ENCODE measurements at places on chromosomes 5 and 9.

DNA sequence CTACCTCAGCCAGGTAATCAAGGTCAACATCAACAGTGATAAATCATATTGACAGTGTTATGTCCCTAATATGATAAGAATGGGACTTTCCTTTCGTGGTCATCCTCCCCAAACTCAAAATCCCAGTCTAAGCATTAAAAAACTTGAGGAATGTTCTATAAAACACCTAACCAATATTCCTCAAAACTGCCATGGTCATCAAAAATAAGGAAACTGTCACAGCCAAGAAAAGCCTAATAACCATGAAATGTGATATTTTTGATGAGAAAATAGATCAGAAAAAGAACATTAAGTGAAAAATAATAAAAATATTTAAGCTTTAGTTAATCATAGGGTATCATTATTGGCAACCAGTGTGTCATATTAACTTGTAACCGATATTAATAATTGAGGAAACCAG is 232.1 kb upstream of the ATP10B start:
- no peak for DNase-seq

DNA sequence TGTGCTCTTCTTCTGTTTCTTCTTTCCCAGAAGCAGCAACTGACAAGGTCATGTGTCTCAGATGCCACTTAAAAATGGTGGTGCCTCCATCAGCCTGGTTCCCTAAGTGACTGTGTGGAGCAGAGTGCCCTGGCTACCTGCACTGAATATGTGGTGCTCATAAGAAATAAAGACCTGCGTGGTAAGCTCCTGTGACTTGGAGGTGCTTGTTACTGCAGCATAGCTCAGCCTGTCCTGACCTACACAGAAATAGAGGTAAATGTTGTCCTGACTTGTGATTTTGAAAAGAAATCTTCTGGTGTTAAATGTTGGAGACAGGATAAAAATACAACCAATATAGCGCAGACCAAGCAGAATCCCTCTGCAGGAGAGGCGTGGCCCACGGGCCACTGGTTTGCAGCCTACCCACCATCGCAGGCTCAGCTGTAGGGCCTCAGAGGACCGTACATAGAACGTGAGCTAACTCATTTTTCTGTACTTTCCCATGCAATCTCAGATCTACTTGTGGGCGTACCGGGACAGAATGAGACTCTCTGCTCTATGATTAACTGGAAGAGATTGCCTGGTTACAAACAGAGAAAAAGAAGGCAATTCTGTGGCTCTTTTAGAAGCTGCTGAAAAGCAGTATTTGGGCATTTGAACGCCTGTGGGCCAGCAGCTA is 79.4 kb upstream of the UNC5A start:
- DNase-seq: no peak

GRCh38 chr5:135955525-135955924 is 742 bp upstream of the LECT2 start:
- DNase-seq: no peak

- DNase-seq: no peak
These were observed 129.4 kb upstream of the BASP1 start for GRCh38 chr5:17088051-17088450.

- peak; percentile 52 for DNase-seq
These were observed 5.2 kb upstream of the IRF1 start for GRCh38 chr5:132495667-132496190.

DNA sequence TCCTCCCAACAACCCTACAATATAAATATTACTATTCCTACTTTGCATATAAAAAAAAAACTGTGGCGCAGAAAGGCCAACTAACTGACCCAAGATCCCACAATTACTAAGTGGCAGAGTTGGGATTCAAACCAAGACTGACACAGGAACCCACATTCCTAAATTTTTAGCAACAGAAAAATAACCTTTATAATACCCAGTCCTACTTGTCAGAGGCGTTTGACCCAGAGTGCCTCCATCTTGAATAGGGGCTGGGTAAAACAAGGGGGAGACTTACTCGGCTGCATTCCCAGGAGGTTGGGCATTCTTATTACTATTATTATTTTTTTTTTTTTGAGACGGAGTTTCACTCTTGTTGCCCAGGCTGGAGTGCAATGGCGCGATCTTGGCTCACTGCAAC is 2.0 kb upstream of the SLC30A5 start:
- DNase-seq: no peak

- no peak for DNase-seq
These were observed 115.3 kb downstream of the NREP start for GRCh38 chr5:111641533-111642233.

- DNase-seq: no peak
These were observed 161.5 kb upstream of the NR4A3 start for GRCh38 chr9:99660191-99660636.

DNA sequence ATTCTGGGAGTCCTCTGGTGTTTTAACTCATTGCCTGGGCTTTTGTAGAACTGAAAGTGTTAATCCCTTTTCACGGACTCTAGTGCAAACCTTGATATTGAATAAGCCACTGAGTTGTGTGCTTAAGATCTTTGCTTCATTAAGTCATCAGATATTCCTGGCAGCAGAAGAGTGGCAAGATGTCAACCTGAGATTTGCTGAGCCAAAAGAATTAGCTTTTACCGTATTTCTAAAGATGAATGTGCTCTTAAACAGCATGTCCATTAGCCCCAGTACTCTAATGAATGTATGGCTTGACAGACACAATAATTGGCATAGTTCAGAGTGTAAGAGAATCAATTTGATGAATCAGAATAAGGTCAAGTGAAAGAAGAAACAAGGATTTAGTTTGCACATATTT is 87.2 kb upstream of the CDH6 start:
- DNase-seq: no peak

DNA sequence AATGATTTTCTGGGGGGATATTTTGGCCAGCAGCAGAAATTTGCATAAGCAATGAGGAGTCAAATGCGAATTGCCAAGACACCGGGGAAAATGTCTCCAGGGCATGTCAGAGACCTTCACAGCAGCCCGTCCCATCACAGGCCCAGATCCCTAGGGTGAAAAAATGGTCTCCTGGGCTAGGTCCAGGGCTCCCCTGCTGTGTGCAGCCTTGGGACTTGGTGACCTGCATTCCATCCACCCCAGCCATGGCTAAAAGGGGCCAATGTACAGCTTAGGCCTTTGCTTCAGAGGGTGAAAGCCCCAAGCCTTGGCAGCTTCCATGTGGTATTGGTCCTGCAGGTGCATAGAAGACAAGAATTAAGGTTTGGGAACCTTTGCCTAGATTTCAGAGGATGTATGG is 534.5 kb upstream of the MEF2C start:
- DNase-seq: no peak

- DNase-seq: no peak
These were observed 1.6 kb downstream of the LMX1B start for GRCh38 chr9:126615245-126615790.

GRCh38 chr5:54845567-54845941 is 139.8 kb downstream of the ESM1 start:
- DNase-seq: no peak

DNA sequence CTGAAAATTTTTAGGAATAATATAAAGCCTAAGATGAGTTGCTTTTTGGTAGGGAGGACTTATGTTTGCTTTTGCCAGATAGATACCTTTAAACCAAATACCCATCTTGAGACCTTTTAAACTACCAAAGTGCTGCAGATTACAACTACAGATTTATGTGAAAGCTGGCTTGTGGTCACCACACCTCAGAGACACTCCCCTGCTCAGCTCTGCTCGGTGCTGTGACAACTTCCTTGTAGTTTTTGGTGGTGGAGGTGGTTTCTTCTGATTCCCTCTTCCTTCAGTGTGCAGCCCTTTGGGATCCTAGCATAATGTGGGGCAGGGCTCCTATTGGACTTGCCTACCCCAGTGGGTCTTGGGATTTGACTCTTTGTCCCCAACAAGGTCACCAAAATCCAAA is 29.2 kb downstream of the GARNL3 start:
- no peak for DNase-seq

DNA sequence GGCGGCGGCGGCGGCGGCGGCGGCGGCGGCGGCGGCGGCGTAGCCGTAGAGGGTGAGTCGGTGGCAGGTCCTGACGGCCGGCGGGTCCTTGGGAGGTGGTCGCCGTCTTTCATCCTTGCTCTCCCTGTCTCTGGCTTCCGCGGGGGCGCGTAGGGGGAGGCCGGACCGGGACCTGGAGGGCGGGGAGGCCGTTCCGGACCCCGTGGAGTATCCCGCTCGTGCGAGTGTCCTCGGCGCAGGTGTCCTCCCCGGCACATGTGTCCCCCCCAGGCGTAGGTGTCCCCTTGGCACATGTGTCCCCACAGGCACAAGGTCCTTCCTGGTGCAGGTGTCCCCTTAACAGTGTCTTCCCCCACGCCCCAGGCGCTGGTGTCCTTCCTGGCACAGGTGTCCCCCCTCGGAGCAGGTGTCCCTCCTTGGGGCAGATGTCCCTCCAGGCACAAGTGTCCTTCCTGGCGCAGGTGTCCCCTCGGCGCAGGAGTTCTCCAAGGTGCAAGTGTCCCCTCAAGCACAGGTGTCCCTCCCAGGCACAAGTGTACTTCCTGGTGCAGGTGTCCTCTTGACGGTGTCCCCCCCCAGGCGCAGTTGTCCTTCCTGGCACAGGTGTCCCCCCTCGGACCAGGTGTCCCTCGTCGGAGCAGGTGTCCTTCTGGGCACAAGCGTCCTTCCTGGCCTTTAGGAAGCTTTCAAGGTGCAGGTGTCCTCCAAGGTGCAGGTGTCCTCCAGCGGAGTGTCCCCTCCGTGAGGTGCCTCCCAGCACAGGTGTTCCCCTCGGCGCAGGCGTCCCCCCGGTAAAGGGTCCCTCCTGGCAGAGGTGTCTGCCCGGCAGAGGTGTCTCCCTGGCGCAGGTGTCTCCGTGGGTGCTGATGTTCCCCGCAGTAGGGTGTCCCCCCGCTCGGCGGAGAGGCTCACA is 519 bp downstream of the EXOC3 start:
- DNase-seq: peak; percentile 16

DNA sequence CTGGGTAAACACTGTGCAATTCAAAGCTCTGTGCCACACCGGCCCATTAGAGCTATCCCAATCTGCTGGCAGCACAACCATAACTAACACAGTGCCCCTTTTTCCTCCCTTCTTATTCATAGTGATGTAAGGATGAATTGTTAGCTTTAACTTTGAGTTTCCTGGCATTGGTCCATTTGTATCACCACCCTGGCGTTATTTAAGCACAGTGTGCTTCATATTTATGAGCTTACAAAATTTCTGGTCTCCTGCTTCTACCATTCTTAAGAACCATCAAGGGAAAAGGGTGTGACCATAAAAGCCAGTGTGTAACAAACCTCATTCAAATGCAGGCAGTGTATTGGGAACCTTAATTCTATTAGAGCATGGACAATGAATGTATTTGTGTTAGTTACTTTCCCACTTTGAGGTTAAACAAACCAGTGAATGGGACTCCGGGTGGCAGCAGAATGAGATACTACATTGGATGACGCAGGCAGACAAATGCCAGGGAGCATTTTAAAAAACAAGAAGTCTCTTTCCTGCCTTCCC is 222.6 kb downstream of the TMEM161B start:
- no peak for DNase-seq

- no peak for DNase-seq
These were observed 23.6 kb downstream of the SCAI start for GRCh38 chr9:125119643-125120286.

DNA sequence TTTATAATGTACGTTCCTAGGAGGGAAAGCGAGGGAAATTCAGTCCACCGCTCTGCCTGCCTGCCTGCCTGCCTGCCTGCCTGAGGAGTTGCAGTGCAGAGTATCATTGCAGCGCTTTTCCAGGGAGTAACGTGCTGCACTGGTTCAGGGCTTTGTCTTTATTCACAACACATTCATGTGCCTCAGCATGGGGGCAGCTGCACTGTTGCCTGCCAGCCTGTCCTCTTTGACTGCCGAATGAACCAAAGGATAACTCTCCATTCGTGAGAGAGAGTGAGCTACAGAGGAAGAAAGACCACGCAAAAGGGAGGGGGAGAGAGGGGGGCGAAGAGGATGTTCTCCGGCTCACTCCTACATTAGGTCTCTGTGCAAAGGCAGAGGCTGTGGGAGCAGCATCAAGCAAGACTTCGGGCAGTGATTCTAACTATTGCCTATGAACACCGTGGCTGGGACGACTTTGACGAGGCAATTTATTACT is 791.2 kb downstream of the MAT2B start:
- no peak for DNase-seq

GRCh38 chr5:39224196-39224761 is 4.9 kb upstream of the FYB1 start:
- no peak for DNase-seq

DNA sequence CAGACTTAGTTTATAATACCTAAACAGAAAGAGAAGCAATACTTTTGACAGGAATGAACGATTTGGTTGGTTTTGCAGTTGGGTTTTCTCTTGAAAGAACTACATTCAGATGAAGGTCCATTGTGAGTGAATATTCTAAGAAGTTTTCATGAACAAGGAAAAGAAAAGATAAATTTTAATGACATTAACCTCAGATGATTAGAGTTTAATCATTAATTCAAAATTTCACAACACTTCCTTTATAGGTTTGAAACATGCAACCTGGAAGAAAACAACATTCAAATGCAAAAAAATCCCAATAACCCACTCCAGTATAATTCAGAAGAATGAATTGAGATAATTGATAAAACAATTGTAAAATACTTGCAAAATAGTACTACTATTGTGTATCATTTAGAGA is 23.8 kb downstream of the EQTN start:
- DNase-seq: no peak

- no peak for DNase-seq
These were observed 77.6 kb downstream of the INIP start for GRCh38 chr9:112640311-112640710.
